ENCODE measurements at places on chromosomes 6 and 20. TPM values are rescaled to one million over a fixed set of nuclear protein-coding genes. Genes with fewer than 3 reads are reported as not detected.

DNA sequence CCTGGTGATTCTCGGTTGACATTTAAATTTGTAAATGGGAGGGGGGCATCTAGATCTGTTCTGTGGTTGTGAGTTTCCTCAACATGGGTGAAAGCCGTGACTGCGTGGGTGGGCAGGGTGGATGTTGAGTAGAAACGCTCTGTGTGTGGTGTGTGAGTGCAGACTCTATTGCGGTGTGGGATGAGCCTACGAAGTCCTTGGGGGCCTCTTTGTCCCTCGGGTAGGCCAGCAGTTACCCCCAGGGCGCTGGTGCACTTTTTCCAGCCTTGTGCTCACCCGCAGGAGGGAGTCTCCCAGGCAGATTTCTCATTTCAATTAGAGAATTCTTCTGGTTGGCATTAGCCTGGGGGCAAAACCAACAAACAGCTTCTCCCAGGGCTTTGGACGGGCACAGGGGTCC lies 10.6 kb downstream of the TOX2 start:
- no peak for DNase-seq

Gene EPHA7
- total RNA-seq, result 0.47 TPM

Gene CCN6
- not detected for total RNA-seq

DNA sequence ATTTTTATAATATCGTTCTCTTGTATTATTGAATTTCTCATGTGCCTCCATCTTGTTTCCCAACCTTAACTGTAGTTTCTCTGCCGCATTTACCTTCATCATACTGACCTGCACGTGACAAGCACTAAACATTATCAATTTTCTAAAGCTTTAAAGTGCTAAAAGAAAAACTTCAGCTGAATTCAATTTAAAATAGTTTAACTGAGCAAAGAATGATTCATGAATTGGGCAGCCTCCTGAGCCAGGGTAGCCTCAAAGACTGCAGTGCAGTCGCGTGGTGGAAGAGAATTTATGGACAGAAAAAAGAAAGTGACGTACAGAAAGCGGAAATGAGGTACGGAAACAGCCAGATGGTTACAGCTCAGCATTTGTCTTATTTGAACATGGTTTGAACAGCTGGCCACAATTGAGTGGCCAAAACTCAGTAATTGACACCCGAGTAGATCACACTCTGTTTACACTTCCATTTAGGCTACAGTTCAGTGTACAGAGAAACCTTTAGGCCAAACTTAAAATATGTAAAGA lies 4.2 kb upstream of the ZDHHC14 start:
- DNase-seq, result no peak

DNA sequence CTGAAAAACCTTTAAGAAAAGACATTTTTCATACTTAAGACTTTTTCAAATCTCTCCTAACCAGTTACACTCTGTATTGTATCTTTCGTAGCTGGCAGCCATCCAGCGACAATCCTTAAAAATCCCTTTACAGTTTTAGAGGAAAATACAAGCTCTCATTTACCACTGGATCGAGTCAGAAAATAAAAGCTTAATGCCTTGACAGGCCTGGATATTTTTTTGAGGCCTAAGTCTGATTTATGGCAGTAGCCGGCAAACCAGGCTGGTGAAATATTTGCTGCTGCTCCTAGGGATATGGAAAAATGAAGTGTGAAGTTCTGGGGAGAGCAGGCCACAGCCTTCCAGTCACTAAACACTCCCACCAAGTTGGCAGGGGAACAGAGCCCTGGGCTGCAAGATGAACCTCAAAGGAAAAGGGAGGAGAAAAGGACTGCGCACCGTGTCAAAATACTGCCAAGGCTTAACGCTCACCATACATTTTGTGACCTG lies 213.0 kb upstream of the SUPT3H start:
- DNase-seq, result no peak

DNA sequence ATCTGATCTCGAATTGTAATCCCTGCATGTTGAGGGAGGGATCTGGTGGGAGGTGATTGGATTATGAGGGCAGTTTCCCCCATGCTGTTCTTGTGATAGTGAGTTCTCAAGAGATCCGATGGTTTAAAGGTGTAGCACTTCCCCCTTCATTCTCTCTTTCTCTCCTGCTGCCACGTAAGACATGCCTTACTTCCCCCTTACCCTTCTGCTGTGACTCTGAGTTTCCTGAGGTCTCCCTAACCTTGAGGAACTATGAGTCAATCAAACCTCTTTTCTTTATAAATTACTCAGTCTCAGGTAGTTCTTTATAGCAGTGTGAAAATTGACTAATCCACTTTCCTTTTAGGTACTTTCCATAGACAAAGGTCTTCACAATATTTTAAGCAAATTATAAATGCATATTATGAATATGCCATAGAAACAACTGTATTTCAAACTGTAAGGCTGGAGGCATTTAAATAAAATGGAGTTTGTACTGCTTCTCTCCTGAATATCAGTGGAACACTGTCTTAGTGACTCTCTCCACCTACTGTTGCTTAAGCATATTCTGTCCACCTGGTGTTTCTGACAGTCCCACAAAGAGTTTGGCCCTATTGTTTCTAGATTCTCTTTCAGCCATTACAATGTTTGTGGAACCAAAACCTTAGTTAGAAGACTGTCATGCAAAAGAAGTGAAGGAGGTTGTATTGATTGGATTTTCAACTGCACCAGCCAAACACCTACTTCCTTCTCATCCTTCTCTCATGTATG lies 24.3 kb upstream of the IL17A start:
- no peak for DNase-seq

Gene TSBP1
- total RNA-seq, result not detected

Gene ADGRF5
- 1.1 TPM for total RNA-seq

DNA sequence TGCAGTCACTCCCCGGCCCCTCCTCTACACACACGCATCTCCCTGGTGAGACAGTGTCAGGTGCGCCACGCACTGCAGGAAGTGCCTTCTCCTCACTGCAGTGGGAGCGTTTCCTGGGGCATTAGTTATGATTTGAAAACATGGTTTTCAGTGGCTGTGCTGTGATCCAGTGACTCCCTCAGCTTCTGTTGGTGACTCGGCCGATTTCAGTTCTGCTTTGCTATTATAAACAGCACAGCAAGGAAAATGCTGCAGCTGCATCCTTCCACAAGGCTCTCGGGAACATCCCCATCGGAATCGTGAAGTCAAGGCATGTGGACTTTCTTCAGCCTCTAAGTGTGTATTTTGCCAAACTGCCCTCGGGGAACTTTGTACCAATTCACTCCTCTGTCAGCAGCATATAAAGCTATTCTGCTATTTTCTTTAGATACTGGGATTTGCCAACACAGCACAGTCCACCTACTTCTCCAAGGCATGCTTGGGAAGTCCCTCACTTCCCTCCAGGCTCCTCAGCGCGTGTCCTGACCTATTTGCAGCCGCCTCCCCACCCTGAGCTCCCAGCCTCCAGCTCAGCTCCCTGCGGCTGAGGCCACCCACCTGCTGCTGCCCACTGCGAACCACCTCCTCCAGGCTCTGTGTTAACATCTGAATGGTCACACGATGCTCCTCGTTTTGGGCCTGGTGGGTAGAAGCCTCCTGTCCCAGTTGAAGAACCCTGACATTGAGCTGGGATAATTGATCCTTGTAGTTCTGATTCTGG lies 54.5 kb downstream of the GINS1 start:
- DNase-seq, result no peak

DNA sequence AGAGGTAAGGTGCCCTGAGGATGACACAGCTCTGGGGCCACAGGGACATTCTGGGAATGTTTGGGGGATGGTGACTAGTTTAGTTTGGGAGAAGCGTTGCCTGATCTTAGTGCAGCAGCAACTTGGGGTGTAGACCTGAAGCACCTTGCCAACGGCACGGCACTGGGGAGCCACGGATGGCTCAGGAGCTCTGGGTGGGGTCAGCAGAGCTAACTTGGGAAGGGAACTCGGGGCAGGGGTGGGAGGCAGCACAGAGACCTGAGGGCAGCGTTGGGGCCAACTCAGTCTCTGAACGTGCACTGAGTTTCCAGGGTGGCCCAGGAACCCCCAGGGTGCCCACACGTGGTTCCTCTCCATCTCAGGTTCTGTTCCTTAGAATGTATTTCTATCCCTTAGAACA lies 14.9 kb downstream of the THBS2 start:
- no peak for DNase-seq

Gene GSTA3
- total RNA-seq, result not detected

Gene MOXD1
- total RNA-seq, result 59.2 TPM

- no peak for DNase-seq
These were observed 2.1 kb downstream of the BTN1A1 start for GRCh38 chr6:26502165-26502564.

DNA sequence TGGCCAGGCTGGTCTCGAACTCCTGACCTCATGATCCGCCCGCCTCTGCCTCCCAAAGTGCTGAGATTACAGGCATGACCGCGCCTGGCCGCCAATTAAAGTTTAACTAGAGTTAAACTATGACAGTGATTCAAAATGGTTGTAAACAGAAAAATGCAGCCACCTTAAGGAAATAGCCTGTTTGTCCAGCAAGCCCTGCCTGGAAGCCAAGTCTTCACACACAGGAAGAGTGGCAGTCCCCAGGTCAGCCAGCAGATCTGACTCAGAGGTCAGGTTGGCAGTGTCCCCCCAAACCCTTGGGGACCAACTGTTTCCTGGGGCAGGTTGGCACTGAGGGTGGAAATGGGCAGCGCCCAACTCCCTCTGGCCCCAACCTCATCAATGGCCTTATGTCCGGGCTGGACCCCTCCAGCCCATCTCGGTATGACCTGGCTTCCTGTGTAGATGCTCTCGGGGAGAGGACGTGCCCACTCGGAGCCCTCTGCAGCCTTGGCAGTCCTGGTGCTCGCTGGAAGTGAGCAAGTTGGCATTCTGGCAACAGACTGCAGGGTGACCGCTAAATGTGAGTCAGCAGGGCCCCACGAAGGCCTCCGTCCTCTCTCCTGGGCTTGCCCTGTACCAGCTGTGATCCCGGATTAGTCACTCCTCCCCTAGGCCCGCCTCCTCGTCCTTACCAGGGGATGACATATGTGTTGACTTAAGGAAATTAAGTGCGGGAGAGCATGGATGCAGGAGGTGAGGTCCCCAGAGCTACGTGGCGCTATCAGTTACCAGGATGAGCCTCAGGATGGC lies 9.7 kb upstream of the HSP90AB1 start:
- DNase-seq, result no peak

DNA sequence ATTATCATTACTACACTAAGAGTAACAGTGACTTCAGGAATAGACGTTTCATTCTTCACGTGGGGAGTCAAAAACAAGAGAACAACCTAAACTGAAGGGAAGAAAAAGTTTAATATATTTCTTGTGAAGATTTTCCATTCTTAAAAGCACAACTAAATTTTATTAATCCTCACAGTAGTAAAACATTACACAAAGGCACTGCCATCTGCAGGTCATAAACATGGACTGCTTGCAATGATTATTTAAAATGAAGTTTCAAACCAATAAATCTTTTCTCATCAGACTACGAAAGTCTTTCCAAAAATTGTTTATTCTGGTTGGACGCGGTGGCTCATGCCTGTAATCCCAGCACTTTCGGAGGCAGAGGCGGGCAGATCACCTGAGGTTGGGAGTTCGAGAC lies 2.6 kb downstream of the NCOA5 start:
- DNase-seq, result no peak

DNA sequence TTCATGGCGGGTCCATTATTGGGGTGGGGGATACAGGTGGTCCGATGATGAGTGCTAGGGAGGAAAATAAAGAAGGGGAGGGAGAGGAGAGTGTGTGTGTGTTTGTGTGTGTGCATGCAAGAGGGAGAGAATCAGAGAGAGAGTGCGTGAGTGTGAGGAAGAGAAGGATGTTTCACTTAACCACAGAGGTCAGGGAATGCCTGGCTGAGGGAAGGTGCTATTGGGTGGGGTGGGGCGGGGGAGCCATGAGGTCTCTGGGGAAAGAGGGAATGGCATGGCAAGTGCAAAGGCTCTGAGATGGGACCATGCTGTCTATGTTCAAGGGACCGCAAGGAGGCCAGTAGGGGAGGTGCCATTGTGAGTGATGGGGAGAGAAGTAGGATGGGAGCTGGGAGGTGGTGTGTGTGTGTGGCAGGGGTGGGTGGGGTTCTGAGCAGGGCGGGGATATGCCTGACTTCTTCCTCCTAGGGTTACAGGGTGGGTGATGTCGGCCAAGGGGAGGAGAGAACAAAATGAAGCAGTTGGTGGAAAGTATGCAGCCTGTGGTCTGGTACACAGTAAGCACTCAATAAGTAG lies 23.0 kb downstream of the CEBPB start:
- no peak for DNase-seq

Gene PRL
- not detected for total RNA-seq

DNA sequence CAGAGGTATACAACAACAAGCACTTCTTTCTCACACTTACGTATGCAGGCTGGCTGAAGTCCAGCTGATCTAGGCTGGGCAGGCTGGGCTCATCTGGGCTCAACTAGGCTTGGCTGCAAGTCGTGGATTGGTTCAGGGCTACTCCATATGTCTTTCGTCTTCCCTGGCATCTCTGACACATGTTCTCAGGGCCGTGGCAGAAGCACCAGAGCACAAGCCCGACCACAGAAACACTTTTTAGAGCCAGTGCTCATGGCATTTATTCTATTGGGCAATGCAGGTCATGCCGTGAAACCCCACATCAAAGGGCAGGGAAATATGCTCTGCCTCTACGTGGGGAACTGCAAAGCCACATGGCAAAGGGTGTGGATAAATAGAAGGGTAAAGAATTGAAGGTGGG lies 93.8 kb downstream of the RIN2 start:
- DNase-seq, result no peak

DNA sequence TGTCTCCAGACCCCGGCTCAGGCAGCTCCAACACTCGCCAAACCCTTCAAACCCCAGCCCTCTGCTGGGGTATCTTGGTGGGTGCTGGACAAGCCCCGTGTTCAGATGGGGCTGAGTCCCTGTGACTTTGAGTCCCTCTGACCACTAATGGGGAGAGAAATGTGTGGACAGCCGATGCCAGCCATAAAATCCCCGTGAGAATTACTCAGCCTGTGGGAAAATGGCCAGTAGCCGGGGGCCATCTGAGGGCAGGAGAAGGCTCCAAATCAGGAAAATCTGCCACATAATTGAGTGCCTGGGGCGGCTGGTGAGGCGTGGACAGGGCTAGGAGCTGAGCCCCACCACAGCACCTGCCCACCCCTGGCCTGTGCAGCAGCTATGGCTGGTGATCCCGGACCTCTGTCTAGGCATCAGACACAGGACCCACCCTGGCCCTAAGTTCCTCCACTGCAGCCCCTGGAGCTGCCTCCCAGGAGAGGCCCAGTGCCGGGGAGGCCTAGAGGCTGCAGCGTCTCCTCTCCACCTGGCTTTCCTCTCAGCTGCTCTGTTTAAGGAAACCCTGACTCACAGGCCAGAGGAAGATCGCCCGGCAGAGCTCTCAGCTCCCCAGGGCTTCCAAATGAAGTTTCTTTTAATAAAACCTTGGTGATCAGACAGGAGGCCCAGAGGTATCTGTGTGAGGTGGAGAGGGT lies 53.7 kb upstream of the SLCO4A1 start:
- DNase-seq, result no peak

GRCh38 chr6:84356907-84357306 lies 129.5 kb upstream of the CEP162 start:
- no peak for DNase-seq

- no peak for DNase-seq
These were observed 287.2 kb downstream of the QKI start for GRCh38 chr6:163701762-163702161.

Gene TNXB
- total RNA-seq, result 102 TPM

Gene KHDC3L
- total RNA-seq, result not detected

Gene ARFRP1
- total RNA-seq, result 41.8 TPM
